ENCODE measurements at places on chromosomes 7 and 10.

GRCh38 chr10:106189292-106189691 lies 975.2 kb downstream of the SORCS1 start:
- DNase-seq, result peak; percentile 30

DNA sequence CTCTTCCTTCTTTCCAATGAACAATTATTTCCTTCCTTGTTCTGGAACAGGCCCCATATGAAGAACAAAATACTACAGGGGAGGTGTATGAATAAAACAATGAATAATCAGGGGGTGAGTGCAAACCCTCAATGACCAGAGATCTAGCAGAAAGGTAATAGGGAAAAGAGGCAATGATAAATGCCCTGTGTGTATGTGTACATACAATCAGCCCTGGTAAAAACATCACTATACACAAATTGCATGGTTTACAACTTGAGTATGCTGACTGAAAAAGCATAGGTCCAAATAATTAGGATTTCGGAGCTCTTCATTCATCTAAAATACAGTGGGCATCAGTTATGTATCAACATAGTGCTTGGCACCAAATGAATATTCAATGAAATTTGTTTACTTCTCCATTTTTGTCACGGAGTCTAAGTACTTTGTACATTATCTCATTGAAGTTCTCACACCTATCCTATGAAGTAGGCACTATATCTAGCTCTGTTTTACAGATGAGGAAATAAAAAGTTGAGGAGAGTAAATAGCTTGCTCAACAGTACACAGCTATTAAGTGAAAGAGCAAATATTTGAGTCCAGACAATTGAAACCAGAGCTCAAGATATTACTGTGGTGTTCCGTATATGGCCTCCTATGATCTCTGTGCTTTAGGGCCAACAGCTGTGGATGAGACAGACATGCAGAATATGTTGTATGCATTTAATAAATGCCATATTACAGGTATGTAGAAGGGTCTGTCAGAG lies 1065.4 kb downstream of the SORCS3 start:
- no peak for DNase-seq

GRCh38 chr7:139635526-139636302 lies 112.2 kb downstream of the CLEC2L start:
- DNase-seq, result no peak

- DNase-seq, result no peak
Measured at GRCh38 chr10:90204956-90205314, 503.5 kb downstream of the KIF20B start.

DNA sequence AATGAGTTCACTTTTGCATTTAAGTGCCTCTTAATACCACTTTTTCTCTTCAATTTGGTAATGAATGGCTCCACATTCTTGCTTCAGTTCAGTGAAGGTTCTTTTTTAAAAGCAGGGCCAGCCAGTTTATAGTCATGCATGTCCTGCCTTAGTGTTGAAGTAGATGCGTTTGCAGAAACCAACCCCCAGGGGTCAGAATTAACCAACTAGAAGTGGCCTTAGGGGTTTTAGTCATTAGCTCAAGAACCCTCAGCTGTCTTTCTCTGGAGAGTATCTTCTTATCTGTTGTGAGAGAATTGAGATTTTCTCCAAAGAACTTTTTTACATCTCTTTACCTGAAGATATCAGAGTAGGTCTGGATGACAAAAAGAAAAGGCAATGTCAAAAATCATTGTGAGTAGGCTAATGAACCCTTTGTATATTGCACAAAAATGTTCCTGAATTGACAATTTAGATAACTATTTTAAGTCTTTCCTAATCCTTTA lies 82.2 kb downstream of the PIK3CG start:
- peak; percentile 50 for DNase-seq
